Right renal cortex interstitium (tissue), 3 donors: ENCODE measurements at places on chromosomes 5 and 9.

- no peak for DNase-seq
These were observed 714.6 kb downstream of the SEMA5A start for GRCh38 chr5:8831251-8831650.

DNA sequence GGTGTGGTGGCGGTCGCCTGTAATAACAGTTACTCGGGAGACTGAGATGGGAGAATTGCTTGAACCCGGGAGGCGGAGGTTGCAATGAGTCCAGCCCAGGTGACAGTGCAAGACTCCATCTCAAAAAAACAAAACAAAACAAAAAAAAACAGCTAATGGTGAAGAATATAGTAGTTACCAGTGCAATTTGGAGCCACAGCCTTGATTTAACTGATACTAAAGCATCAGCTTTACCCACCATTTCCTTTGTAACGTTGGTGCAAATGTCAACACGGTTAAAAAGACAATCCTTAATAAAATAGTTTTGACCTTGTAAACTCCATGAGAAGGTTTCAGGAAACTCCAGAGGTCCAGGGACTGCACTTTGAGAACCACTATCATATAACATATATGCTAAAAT is 41.8 kb downstream of the FNBP1 start:
- no peak for DNase-seq

GRCh38 chr9:122004589-122004988 is 88.5 kb downstream of the TTLL11 start:
- DNase-seq: no peak

- no peak for DNase-seq
These were observed 135.2 kb downstream of the COL23A1 start for GRCh38 chr5:178454821-178455479.

DNA sequence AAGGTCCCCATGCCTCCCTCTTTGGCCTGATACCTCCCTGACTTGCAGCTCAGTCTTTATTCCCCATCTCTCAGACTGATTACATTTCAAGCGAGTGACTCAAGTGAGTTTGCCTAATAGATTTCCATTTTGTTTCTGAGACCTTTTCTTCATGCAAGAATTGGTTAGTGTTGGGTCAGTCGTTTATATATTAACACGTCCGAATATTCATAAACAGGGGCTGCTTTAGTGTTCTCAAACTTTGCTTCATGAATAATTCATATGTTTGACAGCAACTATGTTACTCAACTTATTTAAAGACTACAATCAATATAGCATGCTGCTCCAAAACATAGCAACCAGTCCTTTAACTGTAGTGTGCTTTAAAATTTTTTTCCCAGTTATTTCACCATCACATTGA is 36.6 kb upstream of the MIER3 start:
- DNase-seq: no peak

DNA sequence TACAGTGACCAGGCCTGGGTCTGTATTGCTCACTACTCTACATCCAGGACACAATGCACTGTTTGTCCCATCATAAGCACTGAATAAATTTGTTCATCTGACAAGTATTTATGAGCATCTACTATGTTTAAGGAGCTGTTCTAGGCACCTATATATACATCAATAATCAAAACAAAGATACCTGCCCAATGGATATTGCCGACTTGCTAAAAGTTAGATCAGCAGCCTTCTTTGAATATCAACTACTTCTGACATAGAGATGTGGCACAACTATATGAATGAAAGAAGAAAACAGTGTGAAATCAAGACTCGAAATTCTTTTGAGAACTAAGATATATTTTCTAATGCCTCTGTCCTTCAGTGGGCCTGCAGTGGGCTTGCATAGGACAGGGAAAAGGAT is 215.7 kb downstream of the ARL15 start:
- DNase-seq: no peak

GRCh38 chr9:90552317-90552716 is 90.3 kb downstream of the DIRAS2 start:
- DNase-seq: no peak

GRCh38 chr5:138833726-138834480 is 41.2 kb downstream of the LRRTM2 start:
- no peak for DNase-seq

DNA sequence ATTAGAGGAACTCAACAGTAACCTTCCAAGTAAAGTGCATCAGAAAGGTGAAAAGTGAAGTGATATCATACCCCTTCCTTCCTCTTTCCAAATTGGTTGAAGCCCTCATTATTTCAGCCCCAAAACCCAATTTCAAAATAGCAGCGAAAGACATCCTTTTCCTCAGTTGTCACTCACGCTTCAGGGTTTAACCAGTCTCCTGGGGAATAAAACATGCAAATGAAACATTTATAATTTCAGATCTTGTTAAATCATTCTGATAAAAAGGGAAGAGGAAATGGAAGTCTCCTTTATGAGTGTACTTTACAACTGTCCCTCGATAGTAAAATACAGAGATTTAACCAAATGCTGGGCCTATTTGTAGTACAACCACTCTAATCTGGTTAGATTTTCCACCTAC is 22.5 kb downstream of the TRPM6 start:
- DNase-seq: no peak

DNA sequence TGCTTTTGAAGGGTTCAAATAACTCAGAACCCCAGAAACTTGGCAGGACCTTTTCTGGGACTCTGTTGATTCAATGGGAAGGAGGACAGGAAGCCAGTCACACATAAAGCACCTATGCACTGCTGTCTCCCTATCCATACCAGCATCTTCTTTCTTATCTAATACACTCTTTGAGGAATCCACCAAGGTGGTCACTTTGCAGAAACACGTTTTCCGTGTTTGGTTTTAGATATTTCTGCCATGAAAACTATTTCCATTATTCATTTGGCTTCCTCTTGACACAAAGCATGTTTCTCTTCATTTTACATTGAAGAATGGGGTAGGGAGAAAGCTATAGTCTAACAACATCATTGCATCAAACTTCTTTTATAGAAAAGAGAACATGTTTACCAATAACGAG is 76.5 kb upstream of the NR3C1 start:
- DNase-seq: no peak

- DNase-seq: no peak
These were observed 105.7 kb upstream of the RANBP3L start for GRCh38 chr5:36407396-36407795.

DNA sequence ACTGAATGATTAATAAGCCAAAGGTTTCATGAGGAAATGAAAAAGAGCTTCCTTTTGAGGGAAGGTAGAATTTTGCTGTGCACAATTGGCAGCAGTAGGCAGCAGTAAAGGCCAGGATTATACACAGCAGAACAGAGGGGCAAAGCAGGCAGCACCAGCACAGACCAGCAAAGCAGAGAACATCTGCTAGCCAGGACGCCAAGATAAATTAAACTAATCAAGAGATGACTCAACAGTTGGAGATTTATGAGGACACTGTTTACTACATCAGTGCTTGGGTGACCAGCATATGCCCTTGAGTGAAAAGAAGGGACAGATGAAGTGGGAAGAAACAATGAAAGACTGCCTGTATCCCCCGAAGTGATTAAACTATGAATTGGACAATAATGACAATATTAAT is 871.4 kb upstream of the CDH10 start:
- DNase-seq: no peak

DNA sequence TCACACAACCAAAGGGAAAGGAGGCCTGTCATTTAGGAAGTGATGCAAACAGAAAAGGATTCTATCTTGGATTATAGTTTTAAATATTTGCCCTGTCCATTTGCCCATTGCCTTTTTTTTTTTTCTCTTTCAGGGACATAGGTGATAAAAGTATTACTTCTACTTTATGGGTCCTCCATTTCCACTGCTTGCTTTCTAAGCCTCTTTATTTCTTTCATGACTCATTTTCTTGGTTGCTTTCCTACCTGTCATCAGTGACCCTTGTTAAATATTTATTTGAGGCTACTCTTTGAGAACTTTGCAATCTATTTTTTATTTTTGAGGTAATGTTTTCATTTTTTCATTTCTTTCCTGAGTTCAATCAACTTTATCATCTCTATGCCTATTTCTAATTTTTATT is 522.9 kb upstream of the ARRDC3 start:
- no peak for DNase-seq

DNA sequence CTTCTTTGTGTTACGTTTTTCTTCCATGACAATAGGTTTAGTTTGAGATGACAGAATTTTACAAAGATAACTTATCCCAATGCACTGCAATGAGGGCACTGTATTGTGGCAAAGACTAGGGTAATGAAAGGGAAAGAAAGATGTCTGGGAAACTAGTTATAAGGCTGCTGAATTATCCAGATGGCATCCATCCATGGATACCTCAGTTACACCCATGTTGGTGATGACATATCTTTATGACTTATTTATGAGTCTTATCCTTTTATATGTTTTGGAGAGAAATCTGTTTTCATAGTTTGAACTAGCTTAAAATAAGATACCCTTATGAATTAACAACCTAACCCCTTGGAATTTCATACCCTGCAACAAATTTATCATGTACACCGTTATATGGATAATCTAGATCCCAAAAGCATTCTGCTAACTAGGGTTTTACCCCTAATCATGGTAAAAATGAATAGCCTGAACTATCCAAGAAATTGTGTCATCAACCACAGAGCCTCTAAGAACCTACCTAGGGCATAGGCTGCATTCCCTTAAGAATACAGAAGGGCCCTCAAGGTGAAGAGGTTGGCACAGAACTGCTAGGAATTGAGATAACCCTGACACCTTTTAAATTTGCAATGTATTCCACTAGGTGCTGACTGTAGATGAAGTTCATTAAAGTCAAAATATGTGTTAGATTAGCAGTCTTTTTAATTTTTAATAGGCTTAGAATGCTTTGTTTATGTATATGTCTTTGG is 49.5 kb upstream of the RORB start:
- DNase-seq: no peak

DNA sequence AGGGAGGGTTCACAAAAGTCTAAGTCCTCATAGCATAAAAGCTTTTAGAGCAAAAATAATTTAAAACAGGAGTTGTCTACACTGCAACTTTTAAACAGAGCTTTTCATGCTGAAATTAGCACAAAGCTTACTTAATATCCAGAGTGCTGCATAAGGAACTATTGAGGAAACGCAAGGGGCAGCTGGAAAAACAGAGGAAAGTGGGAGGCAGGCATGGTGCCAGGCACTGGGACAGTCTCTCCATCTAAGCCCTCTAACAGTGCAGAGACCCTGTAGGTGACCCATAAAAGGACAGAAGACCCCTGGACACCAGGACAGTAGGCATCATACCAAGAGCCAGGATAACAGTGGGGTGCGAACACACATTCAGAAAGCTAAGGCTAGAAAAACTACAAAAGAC is 49.3 kb downstream of the ADAMTS12 start:
- DNase-seq: no peak

DNA sequence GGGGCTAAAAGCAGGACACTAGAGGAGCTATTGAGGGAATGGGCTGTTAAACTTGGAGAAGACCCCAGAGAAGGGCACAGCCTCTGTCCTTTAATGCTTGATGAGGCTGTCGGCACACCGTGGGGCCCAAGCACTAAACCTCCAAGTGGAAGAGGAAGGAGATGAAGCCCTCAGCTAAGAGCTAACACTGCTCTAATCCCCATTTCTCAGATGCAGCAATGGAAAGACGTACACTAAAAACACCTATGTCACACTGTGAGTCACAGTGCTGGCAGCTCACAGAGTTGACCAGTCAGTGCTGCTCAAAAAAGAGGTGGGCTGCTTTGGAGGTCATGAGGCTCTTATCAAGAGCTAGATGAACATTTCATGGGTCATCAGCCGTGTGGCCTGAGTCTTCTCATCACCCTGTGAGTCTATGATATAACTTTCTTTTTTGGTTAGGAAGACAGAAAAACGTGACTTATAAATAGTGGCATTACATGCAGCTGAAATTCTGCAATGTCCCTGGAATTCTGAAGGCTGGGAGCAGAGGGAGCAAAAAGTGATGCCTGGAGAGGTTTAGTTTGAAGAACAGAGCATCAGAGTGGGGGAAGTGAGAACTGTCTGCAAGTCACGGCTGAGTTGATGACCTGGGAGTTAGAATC is 21.5 kb downstream of the TNFSF8 start:
- no peak for DNase-seq

- no peak for DNase-seq
These were observed 103.8 kb downstream of the PCSK1 start for GRCh38 chr5:96329289-96329688.

GRCh38 chr5:148858106-148858505 is 31.7 kb downstream of the ADRB2 start:
- DNase-seq: no peak

DNA sequence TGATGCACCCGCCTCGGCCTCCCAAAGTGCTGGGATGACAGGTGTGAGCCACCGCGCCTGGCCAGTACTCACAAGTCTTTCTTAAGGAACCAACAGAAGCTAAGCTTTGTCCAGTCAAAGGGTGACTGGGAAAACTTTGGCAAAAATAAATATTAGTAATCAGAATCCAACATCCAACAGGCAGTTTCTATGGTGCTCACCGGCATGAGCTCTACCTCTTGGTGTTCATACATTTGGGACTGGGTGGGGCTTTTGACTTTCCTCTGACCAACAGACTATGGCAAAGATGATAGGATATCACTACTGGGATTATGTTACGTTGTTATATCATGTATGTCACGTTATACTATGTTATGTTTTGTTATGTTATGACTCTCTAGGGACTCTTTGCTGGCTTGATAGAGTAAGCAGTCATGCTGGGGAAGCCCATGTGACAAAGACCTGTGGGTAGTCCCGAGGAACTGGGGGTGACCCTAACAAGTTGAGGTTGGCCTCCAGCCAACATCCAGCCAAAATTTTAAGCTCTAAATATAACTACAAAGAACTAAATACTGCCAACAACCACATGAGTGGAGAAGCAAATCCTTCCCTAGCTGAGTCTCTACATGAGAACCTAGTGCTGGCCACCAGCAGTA is 6.0 kb downstream of the RASGEF1C start:
- no peak for DNase-seq

GRCh38 chr9:28234894-28235277 is 661.6 kb upstream of the C9orf72 start:
- DNase-seq: no peak

DNA sequence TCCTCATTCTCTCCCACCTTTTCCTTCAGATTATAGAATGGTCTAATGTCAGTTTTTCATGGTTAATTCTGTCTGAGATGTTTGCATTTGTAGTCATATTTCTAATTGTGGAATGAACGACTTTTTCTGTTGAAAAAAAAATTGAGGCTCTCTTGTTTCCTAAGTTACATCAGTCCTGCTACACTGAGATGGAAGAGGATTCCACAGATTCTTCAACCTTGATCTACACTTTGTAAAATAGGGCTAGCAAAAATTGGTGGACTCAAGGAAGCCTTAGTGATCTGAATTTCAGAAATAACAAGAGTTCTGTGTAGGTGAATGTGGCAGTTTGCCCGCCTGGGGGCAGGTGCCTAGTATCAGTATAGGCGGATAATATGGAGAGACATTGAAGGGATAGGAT is 51.9 kb downstream of the ERBIN start:
- DNase-seq: no peak

GRCh38 chr9:37421914-37422288 is 595 bp upstream of the GRHPR start:
- DNase-seq: no peak
